ENCODE measurements at places on chromosomes 4 and X.
A peak's percentile ranks its signal among the peaks of the same experiment; 100 is the strongest.

DNA sequence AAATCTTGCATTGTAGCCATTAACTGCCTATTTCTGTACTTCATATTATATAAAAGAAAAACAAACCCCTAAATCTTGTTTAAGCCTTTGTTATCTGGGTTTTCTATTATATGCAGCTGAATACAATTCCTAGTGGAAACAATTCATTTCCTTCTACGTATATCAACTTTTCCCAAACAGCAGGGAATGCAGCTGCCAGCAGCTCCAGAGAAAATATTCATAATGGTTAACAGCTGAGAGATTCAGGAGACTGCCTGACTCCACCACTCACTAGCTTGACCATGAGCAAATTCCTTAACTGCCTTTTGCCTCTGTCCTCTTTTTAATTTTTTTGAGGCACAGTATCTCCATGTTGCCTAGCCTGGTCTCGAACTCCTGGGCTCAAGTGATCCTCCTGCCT, 146.2 kb downstream of the SPATA18 start:
- no peak for DNase-seq

GRCh38 chr4:140249351-140249750, 95.4 kb upstream of the MAML3 start:
- DNase-seq: no peak

- no peak for DNase-seq
These were observed 18.0 kb downstream of the FAM9A start for GRCh38 chrX:8783097-8783713.

DNA sequence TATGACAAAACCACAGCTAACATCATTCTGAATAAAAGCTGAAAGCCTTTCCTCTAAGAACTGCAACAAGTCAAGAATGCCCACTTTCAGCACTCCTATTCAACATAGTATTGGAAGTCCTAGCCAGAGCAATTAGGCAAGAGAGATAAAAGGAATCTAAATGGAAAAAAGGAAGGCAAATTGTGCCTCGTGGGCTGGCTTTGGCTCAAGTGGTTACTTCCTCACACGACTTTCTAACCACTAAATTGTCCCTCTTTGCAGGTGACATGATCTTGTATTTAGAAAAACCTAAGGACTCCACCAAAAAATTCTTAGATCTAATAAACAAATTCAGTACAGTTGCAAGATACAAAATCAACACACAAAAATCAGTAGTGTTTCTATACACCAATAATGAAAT, 57.2 kb downstream of the SCML2 start:
- no peak for DNase-seq

DNA sequence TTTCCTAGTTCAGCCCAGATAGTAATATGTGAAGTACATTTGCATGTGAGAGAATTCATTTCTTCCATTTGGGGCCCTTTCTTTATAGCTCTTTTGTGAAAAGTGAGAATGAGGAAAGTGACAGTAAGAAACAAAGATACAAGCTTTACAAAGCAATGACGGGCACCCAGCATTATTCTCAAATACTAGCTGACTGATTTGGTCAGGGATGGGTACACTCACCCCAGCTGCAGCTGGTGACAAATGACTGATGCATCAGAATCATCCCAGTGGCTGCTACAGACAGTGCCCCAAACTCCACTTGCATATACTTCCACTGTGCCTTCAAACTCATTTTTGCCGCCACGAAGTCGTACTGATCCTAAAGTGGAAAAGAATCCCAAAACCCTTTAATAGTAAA, 14.8 kb downstream of the PRSS12 start:
- peak; percentile 63 for DNase-seq

- no peak for DNase-seq
These were observed 41.8 kb downstream of the GASK1B start for GRCh38 chr4:158131027-158131426.

DNA sequence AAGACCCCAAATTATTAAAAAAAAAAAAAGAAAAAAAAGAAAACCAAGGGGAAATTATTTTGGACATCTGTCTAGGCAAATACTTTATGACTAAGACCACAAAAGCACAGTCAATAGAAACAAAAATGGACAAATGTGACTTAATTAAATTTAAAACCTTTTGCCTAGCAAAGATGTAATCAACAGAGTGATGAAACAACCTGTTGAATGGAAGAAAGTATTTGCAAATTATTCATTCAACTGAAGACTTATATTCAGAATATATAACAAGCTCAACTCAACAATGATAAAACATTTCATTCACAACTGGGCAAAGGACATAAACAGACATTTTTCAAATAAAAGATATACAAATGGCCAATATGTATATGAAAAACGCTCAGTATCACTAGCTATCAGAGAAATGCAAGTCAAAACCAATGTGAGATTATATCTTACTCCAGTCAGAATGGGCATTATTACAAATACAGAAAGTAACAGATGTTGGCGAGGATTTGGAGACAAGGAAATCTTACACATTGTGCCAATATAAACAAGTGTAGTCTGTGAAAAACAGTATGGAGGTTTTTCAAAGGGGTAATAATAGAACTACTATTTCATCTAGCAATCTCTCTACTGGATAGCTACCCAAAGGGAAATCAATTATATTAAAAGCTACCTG, 67.1 kb downstream of the FAAH2 start:
- no peak for DNase-seq

DNA sequence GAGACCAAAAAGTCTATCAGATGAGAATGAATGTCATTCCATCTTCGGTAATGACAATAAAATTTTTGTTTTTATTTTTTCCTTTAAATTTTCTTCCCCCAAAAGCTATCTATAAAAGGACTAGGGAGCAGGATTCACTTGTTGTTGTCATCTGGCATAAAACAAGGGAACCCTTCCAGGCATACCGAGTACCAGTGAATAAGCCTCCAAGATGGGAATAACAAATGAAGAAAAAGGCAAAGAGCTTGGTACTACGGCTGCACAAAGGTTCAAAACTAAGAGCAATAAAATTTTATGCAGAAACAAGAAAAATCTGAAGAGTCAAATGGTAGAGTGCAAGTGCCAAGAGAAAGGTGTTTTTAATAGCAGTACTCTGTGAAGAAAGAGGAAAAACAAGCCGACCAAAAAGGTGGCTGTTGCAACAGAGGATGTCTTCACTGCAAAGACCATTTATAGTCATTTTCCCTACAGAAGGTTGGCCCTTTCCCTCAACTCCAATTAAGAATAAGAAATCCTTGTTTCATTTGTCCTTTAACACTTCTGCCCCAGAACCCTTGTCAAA, 25.8 kb downstream of the PPP3CA start:
- no peak for DNase-seq

- DNase-seq: no peak
These were observed 29.0 kb downstream of the PDHA1 start for GRCh38 chrX:19372547-19373331.

DNA sequence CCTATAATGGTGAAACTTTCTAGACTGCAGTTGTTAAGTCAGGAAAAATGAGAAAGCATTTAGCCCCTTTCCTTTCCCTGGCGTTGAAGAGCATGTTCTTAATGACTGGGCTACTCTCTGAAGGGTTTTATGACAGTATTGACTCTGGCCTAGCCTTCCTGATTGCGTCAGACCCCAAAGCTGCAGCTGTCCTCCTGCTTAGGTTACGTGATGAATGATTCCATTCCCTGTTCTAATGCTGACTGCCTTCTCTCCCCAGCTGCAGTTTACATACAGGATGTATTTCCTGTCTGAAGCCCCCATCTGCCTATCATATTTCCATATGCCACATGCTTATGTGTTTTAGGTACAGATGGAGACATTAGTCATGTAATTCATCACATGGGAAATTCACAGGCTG, 105.8 kb upstream of the EGFL6 start:
- peak; percentile 57 for DNase-seq

DNA sequence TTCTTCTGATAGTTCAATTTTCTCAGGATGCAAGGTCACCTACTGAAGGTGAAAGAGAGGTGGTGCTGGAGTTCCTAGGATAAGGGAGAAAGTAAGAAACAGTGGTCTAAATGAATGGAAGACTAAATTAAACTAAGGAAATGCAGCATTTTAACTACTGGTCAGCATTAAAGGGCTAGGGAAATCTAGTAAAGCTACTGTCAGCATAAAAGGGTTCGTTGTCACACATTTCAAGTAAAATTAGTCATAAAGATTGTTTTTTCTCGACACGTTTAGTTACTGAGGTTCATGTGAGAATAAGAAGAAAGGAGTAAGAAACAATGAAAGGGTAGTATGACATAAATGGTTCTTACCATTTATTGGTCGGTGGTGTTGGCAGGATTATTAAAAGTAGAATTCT, 40.0 kb upstream of the COX18 start:
- DNase-seq: no peak

- DNase-seq: no peak
These were observed 73.6 kb downstream of the PALLD start for GRCh38 chr4:168570466-168570865.

GRCh38 chr4:70844180-70844579, 4.5 kb upstream of the GRSF1 start:
- DNase-seq: no peak

DNA sequence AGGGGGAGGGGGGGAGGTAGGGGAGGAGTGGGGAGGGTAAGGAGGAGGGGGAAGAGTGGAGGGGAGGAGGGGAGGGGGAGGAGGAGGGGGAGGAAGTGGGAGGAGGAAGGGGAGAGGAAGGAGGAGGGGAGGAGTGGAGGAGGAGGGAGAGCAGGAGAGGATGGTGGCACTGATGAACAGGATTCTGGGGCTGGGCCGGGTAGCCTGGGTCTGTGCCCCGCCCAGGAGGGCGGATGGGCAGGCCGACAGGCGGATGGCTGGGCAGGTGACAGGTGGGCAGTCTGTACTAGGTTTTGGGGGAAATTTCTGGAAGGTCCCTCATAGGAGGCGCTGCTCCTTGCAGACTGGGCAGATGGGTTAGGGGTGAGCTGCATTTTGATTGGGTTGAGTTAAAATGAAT, 66.0 kb upstream of the ADRA2C start:
- DNase-seq: no peak

All from RKO (cell line).